Gastrocnemius medialis (tissue), 4 donors: ENCODE measurements at places on chromosomes 4 and X. TPM values are rescaled to one million over a fixed set of nuclear protein-coding genes. Genes with fewer than 3 reads are reported as not detected.

- no peak for DNase-seq
Measured at GRCh38 chr4:1293531-1293941, 3.8 kb downstream of the MAEA start.

- no peak for DNase-seq
Measured at GRCh38 chr4:7031558-7032449, 11.4 kb upstream of the TADA2B start.

DNA sequence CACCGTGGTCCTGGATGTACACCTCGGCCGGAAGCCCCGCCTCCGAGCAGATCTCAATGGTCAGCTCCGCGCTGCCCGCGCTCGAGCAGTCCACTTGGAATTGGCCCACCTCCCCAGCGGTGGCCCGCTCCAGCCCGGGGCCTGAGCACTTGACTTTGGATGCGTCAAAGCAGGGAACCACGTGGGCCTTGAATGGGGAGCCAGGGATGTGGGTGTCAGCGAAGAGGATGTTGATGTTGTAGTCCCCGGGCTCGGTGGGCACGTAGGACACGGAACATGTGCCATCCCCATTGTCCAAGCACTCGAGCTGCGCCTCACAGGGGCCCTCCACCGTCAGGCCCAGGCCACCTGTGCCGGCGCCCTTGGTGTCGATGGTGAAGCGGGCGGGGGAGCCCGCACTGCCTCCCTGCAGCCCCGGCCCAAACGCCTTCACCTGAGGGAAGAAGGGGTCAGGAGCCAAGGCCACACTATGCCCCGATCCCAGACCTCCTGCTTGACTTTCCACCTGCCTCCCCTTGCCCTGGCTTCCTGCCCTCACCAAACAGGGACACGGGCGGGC lies 14.2 kb downstream of the FLNA start:
- no peak for DNase-seq

The FAM9B gene
- total RNA-seq: not detected

GRCh38 chr4:80295336-80295735 lies 28.9 kb downstream of the FGF5 start:
- DNase-seq: no peak

DNA sequence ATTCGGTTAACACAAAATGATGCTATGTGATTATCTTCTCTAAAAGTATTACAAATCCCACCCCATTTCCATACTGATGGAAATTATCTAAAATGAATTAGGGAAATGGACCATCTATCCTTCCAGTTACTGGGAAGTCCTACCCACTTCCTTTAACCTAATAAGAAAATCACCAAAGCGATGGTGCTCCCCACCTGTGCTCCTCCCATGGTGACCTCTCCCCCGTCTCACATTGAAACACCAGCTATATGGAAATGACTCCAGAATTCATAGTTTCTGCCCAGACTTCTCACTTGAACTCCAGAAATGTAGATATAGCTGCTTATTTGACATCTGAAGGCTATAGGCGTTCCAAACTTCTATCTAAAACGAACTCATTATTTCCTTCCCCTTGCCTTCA lies 48.5 kb downstream of the CCKAR start:
- no peak for DNase-seq

GRCh38 chr4:20724915-20725314 lies 24.7 kb downstream of the PACRGL start:
- DNase-seq: no peak

The ZCCHC4 gene
- total RNA-seq: 14.2 TPM

- DNase-seq: no peak
Measured at GRCh38 chr4:143224255-143224654, 39.5 kb downstream of the USP38 start.

The CXCL3 gene
- 0.84 TPM for total RNA-seq

DNA sequence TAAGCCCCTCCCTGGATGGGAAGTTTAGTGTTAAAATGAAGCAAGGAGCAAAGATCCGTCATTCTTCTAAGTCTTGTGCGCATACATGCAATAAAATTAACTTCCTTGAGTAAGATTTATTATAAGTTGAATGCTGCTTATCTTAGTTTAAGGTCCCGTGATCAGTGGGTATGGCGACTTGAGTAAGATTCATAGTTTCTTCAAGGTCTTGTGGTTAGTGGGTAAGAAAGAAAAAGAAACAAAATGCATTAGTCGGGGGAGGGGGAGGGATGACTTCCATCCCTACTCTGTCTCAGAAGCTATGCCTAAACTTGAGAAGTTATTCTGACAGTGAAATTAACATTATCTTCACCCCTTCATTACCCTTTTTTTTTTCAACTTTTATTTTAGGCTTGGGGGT lies 127.3 kb upstream of the MAGEB16 start:
- DNase-seq: no peak

- DNase-seq: no peak
Measured at GRCh38 chr4:152209772-152210493, 326.0 kb downstream of the FBXW7 start.

DNA sequence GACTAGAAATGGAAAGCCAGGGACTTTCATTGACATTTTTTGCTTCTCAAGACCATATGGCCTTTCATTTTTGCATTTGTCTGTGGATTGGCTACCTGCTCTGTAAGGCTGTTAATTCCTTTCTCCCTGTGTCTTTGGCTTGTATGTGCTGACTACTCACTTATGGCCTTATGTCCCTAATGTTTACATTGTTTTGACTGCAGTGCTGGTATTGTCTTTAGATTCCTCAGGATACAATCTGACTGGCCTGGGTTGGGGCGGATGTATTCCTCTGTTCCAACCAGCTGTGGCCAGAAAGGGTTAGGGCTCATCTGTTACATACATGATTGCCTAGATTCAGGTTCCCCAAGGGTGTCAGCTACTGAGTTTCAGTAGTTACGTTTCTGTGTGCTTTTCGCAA lies 108.1 kb downstream of the RAPGEF2 start:
- DNase-seq: no peak

DNA sequence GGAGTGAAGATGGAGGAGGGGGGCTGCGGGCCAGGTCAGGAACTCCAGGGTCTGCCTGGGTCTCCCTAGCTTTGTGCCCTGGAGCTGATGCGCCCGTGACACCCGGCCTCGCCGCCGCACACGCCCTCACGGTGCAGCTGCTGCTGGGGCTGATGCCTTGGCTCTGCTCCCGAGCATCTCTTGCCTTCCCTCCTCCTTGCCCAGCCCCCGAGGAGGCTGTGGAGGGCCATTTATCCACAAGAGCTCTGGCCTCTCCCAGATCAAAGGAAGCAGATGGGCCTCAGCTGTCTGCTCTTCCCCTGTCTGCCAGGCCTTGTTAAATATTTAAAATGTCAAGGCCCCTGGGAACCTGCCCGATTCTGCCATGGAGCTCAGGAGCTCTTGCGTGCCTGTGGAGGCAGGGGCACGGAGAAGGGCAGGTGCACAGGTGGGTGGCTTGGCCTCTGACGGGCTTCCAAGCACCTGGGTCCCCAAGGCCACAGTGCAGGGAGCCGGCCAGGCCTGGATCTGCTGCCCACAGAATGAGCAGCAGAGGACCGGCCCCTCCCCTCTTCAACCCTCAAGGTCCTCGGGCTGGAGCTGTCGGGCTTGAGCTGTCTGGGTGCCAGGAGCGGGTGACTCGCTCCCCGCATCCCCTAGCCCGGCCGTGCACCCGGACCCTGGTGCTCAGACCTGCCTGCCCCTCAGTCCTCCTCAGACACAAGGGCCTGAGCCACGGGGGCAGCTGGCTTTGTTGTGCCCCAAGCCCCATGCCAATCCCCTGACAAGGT lies 20.3 kb downstream of the ATP2B3 start:
- DNase-seq: no peak
